ENCODE measurements at places on chromosomes 7 and 10.

DNA sequence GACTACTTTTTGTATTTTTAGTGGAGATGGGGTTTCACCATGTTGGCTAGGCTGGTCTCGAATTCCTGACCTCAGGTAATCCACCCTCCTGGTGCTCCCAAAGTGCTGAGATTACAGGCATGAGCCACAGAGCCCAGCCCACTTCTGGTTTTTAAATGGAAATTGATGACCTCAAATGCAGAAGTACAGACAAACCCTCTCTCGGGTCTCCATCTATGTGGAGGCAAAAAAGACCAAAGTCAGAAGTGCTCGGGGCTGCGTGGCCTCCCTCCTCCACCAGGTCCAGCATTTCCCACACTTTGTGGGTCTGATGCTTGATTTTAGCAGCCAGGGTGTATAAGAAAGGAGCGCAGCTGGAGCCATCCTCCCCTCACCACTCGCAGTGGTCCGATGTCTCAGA is 187.3 kb upstream of the AUTS2 start:
- H3K27me3 ChIP-seq: peaks cover 4% of the 10 kb centered on the region
- 0 out of 2 replicates have a peak, but pooled peaks cover 4% of the 10 kb centered on the region for H3K36me3 ChIP-seq
- H3K4me1 ChIP-seq: no peaks in the 10 kb centered on the region
- H3K27ac ChIP-seq: no peak overlapping the region

DNA sequence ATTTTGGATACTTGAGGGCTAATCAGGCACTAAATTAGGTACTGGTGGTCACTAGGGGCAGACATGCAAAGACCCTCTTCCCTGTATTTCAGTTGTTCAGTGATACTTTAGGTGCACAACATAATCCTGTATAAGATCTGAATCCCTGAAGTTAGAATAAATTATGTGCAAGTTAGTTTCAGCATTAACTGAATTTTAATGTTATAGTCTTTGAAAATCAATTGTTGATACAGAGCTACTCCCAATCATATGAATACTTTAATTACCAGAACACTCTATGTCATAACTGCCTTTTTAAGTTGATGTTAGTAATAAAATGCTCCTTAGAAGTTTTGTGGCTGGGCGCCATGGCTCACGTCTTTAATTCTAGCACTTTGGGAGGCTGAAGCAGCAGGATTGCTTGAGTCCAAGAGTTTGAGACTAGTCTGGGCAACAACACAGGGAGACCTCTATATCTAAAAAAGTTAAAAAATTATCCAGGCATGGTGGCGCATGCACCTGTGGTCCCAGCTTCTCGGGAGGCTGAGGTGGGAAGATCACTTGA is 87.1 kb upstream of the SKAP2 start:
- no peaks in the 10 kb centered on the region for H3K27me3 ChIP-seq
- DNase-seq: no peak
- H3K36me3 ChIP-seq: no peaks in the 10 kb centered on the region
- H3K4me3 ChIP-seq: no peak overlapping the region
- H3K27ac ChIP-seq: no peak overlapping the region

DNA sequence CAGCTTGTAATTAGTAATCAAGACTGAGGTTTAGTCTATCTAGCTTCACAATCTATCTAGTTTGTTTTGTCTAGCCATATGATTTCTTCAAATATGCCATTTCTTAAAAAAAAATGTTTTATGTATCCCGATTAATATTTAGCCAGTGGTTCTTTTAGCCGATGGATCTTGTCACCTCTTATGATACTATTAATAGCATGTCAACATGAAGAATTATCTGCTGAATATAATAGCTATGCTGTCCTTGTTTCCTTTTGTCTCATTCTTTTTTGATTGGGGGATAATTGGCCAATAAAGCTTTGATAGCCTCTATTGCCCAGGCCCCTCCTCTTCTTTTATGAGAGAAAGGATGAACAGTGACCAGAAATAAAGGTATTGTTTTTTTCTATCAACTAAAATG is 32.8 kb downstream of the PTEN start:
- no peak overlapping the region for H3K4me3 ChIP-seq
- no peaks in the 10 kb centered on the region for H3K27me3 ChIP-seq
- peaks cover 5% of the 10 kb centered on the region for H3K4me1 ChIP-seq
- DNase-seq: no peak
- no peak overlapping the region for H3K27ac ChIP-seq
- peaks cover 37% of the 10 kb centered on the region for H3K36me3 ChIP-seq

DNA sequence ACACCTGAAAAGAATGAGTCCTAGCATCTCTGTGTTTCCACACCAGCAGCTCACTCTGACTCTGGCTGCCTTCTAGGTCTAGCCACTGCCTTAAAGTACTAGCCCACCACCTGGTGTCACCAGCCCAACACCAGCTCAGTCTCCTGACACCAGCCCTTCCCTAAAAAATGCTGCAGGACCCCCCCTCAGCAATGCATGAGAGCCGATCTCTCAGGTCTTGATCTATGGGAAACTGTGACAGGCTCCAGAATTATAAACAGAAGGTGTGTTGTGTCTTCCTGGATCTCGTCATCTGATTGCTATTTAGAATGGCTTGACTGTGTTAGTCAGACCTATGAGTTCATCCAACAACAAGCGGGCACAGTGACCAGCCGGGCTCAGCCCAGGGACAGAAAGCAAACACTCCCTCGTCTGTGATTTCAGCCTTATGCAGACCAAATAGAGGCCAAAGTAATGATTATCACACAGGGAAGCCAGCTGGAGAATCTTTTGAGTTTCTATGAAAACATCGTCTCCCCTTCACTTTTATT is 66.6 kb downstream of the CUBN start:
- no peak for DNase-seq
- peaks cover 15% of the 10 kb centered on the region for H3K4me1 ChIP-seq
- H3K27me3 ChIP-seq: no peaks in the 10 kb centered on the region
- H3K4me3 ChIP-seq: no peak overlapping the region

DNA sequence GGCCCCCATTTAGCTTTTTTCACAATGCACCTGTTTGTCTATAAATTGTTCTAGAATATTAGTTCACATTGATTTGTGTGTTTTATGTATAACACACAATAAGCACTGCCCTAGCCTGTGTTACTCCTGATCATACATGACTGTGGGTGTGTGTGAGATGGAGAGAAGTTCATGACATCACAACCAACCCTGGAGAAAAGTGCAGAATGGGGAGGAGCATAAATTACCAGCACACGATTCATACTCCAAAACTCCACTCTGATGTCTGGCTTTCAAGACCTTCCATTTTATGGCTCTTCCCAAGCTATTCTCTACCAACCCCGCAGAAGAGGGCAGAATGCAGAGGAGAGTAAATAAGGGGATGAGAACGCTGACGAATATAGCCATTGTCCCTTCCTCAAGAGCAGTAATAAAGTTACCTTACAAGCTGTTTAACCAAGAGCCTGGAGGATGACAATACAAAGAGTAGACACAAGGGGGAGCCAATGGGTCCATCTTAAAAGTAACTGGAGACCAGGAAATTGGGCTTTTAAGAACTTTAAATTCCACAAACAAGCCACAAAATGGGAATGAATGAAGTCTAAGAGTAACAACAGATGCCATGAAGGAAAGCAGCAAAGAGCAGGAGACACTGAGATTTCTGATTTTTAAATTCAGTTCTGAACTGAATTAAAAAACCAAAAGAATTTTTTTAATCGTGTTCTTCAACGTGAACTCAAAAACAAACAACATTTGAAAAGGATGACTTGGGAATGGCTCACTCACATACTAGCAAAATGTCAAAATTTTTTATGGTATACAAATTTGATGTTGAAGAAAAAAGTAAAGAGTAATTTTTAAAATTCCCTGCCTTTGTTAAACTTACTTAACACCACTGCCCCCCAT is 159.6 kb downstream of the PARD3 start:
- peak overlapping the region; percentile 88 for H3K27ac ChIP-seq
- peaks cover 89% of the 10 kb centered on the region for H3K4me1 ChIP-seq
- H3K4me3 ChIP-seq: no peak overlapping the region
- H3K27me3 ChIP-seq: no peaks in the 10 kb centered on the region
- H3K36me3 ChIP-seq: no peaks in the 10 kb centered on the region

GRCh38 chr7:3832199-3832598 is 531.1 kb downstream of the SDK1 start:
- no peaks in the 10 kb centered on the region for H3K4me1 ChIP-seq
- no peak overlapping the region for H3K27ac ChIP-seq
- H3K4me3 ChIP-seq: no peak overlapping the region
- no peaks in the 10 kb centered on the region for H3K27me3 ChIP-seq
- DNase-seq: no peak

DNA sequence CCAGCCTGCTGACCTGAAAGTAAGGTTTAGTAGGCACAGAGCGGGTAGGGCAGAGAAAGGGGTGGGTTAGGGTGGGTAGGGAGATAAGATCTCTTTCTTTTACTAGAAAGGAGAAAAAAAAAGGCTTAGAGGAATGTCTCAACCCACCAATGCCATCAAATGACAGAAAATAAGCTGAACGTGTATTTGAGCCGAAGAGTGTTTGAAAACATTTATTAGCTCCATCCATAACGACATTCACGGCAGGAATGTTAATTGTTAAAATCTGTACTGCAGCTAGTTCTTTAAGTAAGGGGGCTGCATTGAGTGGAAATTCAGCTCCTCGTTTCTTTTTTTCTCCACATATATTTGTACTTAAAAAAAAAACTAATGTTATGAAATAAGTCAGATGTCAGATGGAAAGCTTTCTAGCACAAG is 63.7 kb upstream of the ARID5B start:
- no peak for DNase-seq
- peaks cover 18% of the 10 kb centered on the region for H3K4me1 ChIP-seq
